T-cell (primary cell): ENCODE measurements at places on chromosomes 5 and 9. TPM values are rescaled to one million over a fixed set of nuclear protein-coding genes. Genes with fewer than 3 reads are reported as not detected.

The PCDHB11 gene
- not detected for total RNA-seq

The TJP2 gene
- total RNA-seq, result 10.4 TPM

The PCA3 gene
- total RNA-seq, result not detected

The ANKRD18B gene
- total RNA-seq, result 2.6 TPM

The DNAH5 gene
- not detected for total RNA-seq

The ARPC5L gene
- 41.9 TPM for total RNA-seq

The FBP2 gene
- not detected for total RNA-seq

The IPO11 gene
- 25.6 TPM for total RNA-seq

The C9orf78 gene
- 87.8 TPM for total RNA-seq
